Activated CD4-positive, alpha-beta T cell treated with anti-CD3 and anti-CD28 coated beads, Interleukin-2, Interleukin-4, amounts not matched to agents 100 ng/mL and 50 ng/mL, durations not matched to agents 16 hours and 8 hours (primary cell): ENCODE measurements at places on chromosomes 7 and 10.

GRCh38 chr7:29375641-29376562 lies 181.3 kb downstream of the CHN2 start:
- no peak for DNase-seq

GRCh38 chr10:30705101-30705624 lies 75.6 kb upstream of the LYZL2 start:
- peak; percentile 68 for DNase-seq

DNA sequence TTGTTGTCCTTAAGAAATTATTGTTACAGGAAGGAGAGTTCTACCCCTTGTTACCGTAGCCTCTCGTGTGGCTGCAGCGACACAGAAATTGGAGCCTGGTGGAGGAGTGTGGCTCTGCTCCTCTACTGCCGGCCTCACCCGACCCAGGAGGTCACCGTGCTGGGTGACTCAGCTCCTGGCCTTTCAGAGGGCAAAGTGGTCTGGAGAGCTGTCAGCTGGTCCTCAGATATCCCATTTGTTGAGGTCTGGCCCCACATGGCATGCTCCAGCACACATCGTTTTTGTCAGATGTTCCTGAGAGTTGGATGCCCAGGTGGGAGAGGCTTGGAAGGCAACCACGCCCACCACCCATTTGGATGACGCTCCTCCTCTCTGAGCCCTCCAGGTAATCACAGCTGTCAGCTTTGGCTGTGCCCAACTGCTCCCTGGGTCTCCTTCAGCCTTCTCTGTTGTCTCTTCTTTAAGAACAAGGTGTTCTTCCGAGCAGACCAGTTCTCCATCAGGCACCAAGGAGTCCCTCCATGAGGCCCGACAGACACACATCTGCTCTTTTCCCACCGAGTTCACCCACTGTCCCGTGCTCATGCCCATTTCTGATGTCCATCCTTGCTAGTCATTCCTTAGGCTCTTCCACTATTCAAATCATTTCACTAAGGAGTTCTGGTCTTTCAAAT lies 80.3 kb downstream of the RAMP3 start:
- no peak for DNase-seq

- DNase-seq = no peak
These were observed 152.9 kb downstream of the ADAM12 start for GRCh38 chr10:126235091-126235978.

- DNase-seq = no peak
These were observed 58.5 kb downstream of the CELF2 start for GRCh38 chr10:11076221-11076620.

DNA sequence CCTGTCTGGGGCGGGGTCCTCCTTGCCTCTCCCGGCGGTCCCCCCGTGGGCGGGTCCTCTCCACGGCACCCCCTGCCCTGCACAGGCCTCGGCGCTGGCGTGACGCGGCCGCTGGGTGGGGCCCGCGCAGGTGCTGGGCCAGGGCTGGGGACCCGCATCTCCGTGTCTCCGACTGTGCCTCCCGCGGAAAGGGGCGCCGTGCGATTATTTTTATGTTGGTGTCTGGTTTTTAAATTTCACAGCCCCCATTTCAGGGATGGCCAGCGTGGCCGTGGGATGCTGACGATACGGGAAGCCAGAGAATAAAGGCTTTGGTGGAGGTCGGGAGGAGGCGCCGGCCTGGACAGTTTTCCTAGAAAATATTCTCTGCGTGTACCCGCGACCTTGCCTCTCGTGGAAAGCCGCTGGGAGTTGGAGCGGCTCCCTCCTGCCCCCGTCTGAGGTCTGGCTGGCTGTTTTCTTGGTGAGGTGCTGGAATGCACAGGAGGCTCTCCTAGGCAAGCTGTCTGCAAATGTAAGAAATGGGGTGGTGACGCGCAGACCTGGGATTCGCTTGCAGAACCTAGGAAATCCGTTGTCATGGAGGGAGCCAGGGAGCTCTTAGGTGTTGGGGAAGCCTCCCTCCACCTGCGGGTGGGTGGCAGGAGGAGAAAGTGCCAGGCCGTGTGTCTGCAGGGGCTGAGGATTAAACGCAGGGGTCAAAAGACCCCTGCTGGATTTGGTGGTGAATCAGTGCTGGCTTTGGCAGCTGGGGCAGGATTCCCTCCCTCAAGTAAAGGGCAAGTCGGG lies 28.7 kb upstream of the JAKMIP3 start:
- no peak for DNase-seq

GRCh38 chr7:110531186-110531585 lies 559.7 kb upstream of the LRRN3 start:
- DNase-seq = no peak

DNA sequence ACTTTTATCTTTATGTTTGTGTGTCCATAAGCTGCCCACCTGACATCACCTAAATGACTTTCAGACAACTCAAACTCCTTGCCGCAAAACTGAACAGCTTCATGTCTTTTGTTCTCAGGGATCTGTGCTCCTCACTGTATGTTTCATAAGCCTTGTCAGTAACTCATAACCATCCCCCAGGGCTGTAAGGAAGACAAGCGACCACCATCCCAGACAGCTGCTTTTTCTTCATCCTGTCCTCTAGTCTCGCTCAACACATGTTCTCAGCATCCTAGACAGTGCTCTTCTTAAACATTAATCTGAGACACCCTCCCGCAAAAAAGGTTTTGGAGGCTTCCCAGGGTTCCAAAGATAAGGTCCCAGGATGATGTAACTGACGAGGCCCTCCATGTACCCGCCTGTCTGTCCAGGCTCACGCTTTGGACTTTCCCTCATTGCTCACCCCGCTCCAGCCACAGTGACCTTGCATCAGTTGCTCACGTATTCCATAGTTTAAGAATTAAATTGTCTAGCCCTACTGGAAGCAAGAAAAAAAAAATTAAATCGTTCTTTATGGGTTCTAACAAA lies 69.8 kb downstream of the MAP3K8 start:
- no peak for DNase-seq
